Tongue (tissue), 3 donors: ENCODE measurements at places on chromosomes 3 and 15.

DNA sequence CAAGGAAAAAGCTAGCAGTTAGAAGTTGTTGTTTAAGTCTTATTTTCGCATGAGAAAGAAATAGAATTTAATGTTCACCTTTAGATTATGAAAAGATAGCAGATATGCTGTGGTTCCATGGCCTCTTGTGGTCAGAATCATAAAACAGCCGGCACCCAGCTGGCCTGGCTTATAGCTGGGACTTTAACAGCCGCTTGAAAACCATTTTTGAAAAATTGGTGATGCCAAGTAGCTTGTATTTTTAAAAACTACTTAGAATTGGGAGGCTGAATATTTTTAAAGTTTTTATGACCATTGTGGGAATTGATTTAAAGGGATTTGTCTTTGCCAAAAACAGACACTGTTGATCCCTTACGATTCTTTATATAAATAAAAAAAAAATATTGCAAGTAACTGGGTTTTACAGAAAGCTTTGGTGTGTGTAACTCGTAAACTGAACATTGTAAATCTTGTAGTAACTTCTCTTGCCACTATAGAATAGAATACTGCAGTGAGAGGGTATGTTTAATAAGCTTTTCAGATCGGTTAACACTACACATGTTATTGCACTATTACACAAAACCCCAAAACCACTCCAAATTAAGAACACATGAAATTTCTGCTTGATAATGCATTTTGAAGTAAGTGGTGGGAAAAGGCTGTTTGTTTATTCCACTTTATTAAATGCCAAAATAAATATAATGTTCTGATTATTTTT is 6.6 kb downstream of the ARRDC4 start:
- DNase-seq, result peak; percentile 43

DNA sequence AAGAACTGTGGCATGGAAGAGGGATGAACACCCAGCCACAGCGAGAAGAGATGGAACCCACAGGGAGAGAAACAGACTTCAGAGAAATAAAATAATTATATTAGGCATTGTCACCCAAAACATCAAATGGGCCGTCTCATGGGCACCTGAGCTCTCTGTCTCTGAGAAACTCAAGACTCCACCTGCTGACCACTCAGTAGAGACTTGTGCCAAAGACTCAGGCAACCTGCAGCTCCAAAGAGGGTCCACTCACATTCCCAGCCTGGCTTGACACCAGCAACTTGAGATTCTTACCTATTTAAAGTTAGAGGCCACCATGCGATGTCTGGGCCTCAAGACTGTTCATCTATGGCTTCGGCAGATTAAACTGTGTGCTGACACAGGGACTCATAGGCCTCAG is 12.0 kb downstream of the SEMA5B start:
- DNase-seq, result no peak

- DNase-seq, result peak; percentile 95
Observed at GRCh38 chr3:3799173-3800079, at the start of gene LRRN1. LRRN1 (plus strand) TSS chr3:3799431; CDS start chr3:3844642, 45,211 bp downstream.

- DNase-seq, result no peak
Observed at GRCh38 chr3:100653604-100654294, 44.3 kb downstream of the ADGRG7 start.

- DNase-seq, result no peak
Observed at GRCh38 chr3:118089563-118089962, 945.1 kb downstream of the IGSF11 start.

- no peak for DNase-seq
Observed at GRCh38 chr3:134917631-134918030, 122.6 kb downstream of the EPHB1 start.

DNA sequence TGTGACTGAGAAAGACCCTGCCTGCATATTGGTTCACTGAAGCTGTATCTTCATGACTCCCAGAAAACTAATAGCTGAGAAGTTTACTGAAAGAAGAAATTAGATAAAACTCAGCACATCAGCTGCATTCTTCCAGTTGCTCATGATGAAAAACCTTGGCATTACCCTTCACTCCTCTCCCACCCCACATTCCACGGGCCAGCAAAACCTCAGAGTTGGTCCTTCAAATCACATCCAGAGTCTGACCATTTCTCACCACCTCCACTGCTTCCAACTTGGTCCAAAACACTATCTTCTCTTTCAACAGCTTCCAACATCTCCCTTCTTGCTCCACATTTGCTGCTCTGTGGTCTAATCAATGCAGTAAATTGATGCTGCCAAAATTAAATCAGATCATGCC is 97.1 kb downstream of the CD47 start:
- DNase-seq, result no peak

DNA sequence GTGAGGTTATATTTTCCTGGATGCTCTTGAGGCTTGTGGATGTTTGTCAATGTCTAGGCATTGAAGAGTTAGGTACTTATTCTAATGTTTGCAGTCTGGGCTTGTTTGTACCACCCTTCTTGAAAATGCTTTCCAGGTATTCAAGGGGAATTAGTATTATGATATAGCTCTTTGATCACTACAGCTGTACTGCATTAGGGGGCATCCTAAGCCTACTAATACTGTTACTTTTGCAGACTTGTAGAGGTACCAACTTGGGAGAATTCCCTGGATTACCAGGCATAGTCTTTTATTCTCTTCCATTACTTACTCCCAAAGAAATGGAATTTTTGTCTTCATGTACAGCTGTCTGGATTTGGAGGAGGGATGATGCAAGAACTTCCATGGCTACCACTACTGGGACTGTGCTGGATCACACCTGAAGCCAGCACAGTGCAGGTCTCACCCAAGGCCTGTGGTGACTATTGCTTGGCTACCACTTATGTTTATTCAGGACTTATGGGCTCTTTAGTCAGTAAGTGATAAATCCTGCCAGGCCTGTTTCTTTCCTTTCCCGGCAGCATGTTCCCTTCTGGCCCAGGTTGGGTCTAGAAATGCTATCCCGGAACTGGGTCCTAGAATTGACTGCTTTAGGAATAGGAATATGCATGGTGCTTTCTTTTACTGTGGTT is 402.9 kb downstream of the IL20RB start:
- DNase-seq, result no peak

- no peak for DNase-seq
Observed at GRCh38 chr3:26308454-26308853, 314.1 kb upstream of the LRRC3B start.

DNA sequence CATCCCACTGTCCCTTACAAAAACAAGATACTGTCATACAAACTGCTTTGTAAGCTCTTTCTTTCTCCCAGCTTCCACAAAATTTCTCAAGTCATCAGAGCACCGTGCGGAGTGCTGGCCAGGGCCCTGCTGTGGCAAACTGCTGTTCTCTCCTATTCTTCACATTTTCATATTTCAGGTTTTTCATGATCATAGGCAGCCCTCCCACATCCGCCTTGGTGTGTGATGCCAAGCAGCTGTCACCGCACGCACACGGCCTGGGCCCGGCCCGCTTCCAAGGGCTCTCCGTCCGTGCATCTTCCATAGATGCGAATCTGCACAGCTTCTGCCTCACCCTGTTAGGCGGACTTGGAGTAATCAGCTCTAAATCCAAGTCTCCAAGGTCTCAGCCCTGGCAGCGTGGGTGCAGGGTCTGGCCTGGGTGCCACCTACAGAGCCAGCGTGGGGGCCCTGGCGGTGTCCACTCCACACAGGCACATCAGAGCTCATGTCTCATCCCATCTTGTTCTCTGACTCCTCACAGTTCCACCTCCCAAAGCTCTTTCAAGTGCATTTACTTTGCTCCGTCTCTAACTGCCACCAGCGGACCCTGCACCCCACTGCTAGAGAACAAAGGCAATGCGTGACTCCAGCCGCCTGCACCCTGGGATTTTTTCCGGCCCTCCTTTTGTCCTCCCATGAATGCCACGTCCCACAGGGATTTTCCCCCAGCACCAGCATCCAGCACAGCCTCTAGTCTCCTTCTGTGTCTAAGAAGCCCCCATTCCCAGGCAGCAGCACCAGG is 27.2 kb downstream of the CYFIP1 start:
- DNase-seq, result peak; percentile 76

GRCh38 chr15:41892621-41893421 is 1.0 kb downstream of the SPTBN5 start:
- DNase-seq, result no peak

DNA sequence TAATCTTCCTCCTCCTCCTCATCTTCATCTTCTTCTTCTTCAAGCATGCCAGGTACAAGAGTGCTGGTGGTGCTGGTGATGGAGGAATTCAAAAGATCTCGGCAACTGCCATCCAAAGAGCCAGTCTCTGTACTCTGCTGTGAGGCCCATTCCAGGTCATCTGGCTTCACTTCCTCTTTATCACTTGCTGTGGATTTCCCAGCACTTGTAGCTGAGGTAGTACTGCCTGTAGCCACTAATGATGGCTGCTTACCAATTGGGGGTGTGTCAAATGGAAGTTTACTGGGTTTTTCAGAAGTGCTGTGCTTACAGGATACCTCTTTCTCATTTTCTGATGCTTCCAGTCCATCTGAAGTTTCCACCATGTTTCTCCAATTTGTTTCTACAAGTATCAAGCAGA is 28.8 kb upstream of the SHC4 start:
- no peak for DNase-seq

GRCh38 chr15:85402195-85402881 is 21.9 kb downstream of the AKAP13 start:
- no peak for DNase-seq

GRCh38 chr3:101781166-101781565 is 2.2 kb downstream of the NXPE3 start:
- no peak for DNase-seq

DNA sequence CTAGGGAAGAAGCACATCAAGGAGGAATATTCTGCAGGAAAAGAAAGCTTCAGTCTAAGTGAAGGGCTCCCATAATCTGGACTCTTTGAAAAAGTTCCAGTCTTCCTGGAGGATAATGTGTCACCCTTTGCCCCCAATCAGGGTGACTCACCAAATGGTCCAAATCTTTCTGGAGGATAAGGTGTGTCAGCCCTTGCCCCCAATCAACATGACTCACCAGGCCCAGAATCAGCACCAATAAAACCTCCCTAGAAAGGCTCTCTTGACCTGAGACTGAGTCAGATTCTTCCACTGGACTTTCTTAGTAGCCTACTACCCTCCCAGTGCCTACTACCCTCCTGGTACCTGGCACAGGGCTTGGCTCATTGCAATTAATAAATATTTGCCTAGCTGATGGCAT is 9.5 kb upstream of the ARL14 start:
- no peak for DNase-seq

- peak; percentile 67 for DNase-seq
Observed at GRCh38 chr15:88014454-88015160, 241.9 kb downstream of the NTRK3 start.

- no peak for DNase-seq
Observed at GRCh38 chr3:134852893-134853351, 57.9 kb downstream of the EPHB1 start.

DNA sequence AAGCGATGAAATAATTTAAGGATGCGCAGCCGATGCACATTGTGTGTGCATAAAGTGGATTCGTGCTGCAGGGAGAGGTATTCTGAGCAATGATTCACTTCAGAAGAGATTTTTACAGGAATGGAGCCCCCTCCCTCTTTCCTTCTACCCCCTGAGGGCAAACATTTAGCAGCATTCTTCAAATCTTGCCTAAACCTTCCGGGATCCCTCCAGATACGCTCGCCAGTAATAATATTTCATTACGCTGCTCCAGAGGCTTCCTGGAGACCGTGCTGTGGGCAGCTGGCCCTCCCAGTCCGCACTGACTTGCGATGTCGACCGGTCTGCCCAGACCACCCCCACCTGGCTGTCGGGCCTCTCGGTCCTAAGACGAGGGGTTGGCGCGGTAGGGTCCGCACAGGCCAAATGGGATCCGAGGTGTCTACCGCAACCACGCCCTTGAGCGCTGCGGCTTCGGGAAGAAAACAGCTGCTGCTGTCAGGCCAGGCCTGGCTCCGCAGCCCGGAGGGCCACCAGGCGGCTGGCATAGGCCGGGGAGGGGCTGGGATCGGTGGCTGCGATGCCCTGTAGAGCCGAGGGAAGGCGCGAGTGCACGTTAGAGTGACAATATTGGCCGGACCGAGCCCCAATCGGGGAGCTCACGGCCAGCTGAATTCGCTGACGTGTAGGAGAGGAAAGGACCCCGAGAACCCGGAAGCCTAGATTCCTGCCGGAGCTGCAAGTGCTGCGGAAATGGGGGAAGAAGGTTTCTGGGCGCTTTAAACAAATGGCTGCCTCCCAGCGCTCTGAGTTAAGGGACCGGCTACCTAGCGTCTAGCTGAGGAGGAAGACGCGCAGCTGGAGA is 14.3 kb downstream of the ZIC4 start:
- peak; percentile 88 for DNase-seq

DNA sequence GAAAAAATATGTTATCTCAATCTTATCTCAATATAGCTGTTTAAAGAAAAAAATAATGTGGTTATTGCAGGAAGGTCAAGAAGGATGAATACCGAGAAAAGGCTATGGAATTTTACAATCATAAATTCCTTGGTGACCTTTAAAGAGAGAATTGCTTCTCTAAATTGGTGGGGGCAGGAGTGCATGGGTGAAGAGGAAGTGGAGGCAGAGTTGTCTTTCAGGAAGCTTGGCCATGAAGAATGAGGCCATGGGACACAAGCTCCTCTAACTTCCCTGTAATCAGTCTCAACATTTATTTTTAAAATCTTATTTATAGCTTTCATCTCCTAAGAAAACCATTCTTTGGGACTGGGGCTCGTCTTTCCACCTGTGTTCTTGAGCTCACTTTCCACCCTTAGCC is 22.4 kb upstream of the ALDH1A2 start:
- DNase-seq, result no peak

GRCh38 chr15:70557521-70558258 is 205.7 kb downstream of the UACA start:
- no peak for DNase-seq

- DNase-seq, result no peak
Observed at GRCh38 chr3:988785-989184, 104.0 kb upstream of the CNTN6 start.

- DNase-seq, result no peak
Observed at GRCh38 chr3:16468336-16469098, 45.0 kb downstream of the RFTN1 start.

GRCh38 chr15:48603123-48603500 is 42.4 kb downstream of the FBN1 start:
- DNase-seq, result no peak

DNA sequence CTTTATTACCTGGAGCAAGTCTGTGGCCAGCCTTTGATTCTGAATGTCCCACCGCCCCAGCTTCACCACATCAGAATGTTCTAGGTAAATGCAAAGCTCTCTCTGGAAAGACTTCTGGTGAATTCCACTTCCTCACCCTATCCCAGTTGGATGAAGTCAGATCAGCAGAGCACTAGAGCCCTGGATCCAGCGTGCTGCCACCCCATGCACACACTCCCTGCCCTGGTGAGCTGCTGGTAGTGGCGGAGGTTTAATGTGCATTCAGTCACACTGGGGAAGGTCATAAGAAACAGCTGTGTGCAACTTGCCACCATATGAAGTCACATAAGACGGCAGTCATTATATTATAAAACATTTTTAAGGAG is 16.3 kb upstream of the SLC41A3 start:
- no peak for DNase-seq

DNA sequence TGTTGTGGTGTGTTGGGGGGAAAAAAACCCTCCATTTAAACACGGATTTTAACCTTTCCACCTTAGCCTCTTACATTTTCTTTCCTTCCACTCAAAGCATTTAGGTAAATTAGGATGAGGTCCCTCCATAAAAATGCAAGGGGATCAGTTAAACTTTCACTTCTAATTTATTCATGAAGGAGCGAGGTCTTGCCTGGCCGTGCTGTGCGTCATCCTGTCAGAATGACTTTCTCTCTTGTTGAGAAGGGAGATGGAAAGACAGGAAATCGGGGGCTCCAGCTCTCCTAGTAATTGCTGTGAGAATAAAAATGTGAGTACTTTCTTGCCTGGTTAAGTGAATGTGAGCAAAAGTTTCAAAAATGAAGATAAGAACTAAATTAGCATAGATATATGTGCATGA is 962.3 kb upstream of the NR2F2 start:
- peak; percentile 29 for DNase-seq

- no peak for DNase-seq
Observed at GRCh38 chr3:74642876-74643275, 28.4 kb upstream of the CNTN3 start.
